ENCODE measurements at places on chromosomes 2 and 18.

DNA sequence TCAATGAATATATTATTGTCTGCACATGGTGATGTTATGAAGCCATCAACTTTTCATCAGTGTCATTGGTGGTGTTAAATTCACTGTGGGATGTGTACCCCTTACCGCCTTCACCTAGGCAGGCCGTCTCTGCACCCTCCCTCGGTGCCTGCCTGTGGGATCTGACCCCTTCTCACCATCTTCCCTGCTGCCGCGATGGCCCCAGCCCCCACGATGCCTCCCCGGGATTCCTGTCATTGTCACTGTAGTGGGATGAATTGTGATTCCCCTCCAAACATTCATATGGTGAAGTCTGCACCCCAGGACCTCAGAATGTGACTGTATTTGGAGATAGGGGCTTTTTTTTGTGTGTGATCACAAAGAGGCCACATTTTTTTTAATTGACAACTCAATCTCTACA, 198.3 kb upstream of the HS6ST1 start:
- DNase-seq = no peak

DNA sequence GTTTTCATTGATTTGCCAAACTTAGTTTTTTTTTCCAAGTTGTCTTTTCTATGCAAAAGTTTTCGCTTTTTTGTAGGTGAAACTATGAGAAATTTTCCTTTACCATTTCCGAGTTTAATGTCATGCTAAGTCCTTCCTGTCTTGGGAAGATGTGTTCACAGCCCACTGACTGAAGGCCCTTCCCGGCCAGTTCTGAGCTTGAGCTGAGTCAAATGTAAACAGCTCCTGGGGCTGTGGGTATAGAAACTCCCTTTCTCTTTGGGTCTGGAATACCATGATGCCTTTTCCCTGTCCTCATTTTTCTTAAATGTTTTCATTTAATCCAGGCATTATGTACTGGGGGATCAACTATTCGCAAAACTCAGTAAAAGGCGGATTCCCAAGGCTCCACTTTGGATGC, 69.8 kb upstream of the IL1R1 start:
- DNase-seq = no peak

- no peak for DNase-seq
Observed at GRCh38 chr2:181675254-181675653, 5.1 kb downstream of the NEUROD1 start.

DNA sequence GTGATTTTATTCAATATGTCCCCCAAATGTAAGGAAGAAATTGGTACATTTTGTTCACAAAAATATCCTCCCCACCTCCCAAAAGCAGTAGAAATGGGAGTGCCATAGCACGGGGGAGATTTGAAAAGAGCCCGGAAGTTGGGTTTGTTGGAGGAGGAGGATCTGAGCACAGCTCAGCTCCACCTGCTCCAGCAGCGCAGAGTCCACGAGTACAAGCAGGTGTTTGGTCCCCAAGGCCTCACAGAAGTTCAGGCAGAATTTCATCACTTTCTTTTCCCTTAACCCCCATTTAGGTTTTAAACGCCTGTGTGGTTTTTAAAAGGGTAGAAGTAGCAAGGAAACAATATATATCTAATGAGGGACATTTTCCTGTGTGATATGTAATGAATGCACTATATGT, 56.0 kb downstream of the TRAPPC12 start:
- DNase-seq = no peak

DNA sequence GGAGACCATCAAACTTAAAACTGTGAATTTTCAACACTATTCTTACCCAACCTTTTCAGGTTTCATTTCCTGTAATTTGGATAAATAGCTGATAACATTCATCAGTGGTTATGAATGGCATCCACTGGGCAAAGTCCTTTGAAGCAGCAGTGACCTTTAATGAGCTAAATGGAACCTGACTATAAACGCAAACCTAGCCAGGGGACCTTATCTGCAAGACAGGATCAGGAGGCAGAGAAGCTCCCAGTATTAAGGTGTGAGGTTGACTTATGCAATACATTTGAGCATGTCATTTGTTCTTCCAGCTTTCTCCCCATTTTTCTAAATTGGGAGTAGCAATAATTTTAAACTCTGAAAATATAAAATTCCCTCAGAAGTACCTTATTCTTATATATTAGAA, 38.4 kb downstream of the CREG2 start:
- DNase-seq = no peak

DNA sequence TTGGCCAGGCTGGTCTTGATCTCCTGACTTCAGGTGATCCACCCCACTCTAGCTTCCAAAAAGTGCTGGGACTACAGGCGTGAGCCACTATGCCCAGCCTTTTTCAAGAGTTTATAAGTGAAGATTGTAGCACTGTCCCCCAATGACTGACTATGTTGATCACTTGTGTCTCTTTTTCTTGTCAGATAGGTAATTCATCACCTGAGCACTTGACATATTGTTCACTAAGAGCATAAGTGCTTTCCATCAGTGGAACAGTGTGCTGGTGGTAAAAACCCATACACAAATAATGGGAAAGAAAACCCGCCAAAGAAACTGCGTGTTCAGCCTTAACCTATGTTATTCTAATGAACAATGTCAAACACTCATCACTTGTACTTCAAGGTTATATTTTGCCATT, 414.4 kb upstream of the CDH7 start:
- no peak for DNase-seq
